ENCODE measurements at places on chromosomes 16 and 17.

DNA sequence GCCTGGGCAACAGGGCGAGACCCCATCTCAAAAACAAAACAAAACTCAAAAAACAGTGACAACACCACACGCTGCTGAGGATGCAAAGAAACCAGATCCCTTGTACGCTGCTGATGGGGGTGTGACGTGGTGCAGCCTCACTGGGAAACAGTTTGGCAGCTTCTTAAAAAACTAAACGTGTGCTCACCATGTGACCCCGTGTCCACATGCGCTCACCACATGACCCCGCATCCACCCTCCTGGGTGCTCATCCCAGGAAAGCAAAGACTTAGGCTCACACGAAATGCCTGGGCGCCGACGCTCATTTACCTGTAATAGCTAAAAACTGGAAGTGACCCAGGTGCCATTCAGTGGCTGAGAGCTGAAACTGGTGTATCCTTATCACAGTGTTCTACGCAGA, 19.9 kb upstream of the RPL13 start:
- no peak for DNase-seq

DNA sequence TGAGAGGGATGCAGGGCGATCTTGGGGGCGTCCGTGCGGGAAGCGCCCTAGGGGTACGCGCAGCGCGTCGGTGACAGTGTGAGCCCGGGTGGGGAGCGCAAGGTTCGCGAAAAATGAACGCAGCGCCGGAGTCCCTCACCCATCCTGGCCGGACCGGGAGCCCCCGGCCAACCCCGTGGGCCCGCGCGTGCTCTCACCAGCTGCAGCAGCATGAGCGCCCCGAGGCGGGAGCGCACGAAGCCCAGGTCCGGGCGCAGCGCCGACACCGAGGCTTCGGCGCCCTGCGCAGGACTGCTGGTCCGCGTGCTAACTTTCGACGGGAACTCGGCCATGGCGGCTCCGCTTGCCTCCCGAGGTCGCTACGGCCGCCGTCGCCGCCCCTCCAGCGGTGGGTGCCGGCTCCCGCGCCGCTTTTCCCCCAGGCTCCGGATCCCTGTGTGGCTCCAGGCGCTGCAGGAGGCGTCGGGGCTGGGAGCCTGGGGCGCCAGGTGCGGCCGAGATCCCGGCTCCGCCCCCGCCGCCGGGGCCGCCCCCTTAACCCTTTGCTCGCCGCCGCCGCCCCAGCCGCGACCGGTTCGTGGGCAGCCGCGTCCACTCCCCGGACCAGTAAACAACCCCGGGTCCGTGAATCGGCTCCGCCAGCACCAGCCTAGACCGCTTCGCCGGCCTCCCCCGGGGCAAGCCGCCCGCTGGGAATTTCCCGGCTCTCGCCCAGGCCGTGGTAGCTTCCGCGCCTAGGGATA, at the start of gene PLLP:
Gene PLLP (minus strand): TSS at position 464 of the 743 bp plus-strand sequence. CDS start 132 bp downstream, at position 332.
- no peak for DNase-seq

DNA sequence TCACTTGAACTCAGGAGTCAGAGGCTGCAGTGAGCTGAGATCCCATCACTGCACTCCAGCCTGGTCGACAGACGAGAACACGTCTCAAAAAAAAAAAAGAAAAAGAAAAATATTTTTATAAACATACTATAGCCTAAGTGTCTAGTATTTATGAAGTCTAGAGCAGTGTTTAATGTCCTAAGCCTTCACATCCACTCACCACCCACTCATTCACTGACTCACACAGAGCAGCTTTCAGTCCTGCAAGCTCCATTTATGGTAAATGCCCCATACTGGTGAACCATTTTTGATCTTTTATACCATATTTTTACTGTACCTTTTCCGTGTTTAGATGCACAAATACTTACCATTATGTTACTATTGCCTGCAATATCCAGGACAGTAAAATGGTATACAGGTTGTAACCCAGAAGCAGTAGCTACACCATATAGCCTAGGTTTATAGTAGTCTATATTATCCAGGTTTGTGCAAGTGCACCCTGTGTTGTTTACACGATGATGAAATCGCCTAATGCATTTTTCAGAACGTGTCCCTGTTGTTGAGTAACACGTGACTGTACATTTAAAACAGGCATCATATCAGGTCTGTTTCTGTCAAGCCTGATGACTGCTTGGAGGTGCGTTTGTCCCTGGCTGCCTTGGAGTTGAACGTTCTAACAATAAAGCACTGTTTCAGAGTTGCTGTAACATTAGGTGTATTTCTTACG, 10.1 kb downstream of the NUDT7 start:
- no peak for DNase-seq

DNA sequence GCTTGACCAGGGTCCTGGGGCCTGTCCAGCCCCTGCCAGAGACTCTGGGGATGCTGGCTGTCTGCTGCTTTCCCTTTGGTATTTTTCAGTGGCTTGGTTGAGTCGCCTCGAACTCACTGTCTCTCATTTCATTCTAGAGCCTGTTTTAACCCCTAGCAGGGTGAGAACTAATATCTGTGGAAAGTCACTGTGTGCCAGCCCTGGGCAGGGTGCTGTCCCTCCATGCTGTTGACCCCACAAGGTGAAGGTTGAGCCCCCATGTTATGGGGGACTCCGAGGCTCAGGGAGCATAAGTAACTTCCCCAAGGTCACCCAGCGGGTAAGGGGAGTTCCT, 33.0 kb downstream of the DCAKD start:
- no peak for DNase-seq

DNA sequence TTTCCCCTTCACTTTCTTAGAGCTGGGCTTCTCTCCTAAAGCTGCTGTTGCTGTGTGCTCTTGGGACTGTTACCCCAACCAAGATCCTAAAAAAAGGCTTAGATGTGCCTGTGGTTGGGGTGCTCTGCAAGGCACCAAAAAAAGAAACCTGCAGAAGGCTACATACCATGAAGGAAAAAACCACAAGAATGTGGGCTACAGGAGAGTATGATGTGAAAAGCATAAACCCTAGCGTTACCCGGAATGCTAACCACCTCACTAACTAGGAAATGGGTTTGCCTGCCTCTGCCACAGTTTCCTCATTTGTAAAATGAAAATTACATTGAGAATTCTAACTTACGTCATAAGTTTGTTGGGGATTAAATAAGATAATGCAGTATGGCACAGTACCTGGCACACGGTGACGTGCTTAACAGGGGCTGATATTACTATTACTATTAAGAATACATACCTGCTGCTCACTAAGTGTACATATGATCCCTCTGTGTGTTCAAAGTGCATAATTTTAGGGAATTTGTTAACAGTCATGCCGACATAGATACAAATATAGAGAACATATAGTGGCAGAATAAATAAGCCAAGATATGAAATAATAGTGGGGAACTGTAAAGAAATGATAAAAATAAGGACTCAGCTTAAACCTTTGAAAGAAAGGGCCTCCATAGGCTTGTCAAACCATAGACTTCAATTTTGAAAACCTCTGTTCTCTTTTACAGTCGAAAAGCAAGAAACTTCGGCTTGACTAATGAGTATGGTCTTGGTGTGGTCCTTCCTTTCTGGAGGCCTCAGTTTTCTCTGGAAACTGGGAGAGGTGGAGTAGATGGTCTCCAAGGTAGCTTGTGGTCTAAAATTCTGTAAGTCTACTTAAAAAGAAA, 177.8 kb upstream of the TBX2 start:
- DNase-seq: no peak

GRCh38 chr17:56441308-56441707, 152.2 kb upstream of the NOG start:
- no peak for DNase-seq

GRCh38 chr17:78572239-78573205, 4.7 kb downstream of the DNAH17 start:
- no peak for DNase-seq

DNA sequence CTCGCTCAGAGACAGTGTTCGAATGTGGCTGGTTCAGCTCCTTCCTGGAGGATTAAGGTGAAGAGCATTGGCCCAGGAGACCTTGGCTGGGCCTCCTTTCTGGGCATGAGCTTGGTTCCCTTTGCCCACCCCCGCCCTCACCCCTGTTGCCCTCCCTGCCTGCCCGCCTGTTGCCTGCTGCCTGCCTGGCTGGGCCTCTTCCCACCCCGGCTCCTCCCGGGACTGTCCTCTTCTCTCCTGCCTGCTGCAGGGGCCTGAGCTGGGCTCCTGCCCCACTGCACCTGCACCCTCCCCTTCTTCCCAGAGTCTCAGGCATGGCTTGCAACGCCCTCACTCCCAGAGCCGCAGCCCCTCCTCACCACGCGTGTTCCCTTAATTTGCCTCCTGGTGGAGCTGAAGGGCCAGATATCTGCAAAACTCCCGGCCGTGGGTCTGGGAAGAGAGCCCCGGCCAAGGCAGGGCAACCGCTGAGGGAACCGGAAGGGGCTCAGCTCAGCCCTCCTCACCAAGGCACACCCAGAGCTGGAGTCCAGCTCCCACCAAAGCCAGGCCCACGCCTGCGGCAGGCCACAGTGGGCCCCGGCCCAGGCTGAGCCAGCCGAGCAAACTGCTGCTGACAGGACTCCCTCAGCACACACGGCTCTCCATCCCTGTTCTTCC, 31.2 kb downstream of the MNT start:
- DNase-seq: no peak

DNA sequence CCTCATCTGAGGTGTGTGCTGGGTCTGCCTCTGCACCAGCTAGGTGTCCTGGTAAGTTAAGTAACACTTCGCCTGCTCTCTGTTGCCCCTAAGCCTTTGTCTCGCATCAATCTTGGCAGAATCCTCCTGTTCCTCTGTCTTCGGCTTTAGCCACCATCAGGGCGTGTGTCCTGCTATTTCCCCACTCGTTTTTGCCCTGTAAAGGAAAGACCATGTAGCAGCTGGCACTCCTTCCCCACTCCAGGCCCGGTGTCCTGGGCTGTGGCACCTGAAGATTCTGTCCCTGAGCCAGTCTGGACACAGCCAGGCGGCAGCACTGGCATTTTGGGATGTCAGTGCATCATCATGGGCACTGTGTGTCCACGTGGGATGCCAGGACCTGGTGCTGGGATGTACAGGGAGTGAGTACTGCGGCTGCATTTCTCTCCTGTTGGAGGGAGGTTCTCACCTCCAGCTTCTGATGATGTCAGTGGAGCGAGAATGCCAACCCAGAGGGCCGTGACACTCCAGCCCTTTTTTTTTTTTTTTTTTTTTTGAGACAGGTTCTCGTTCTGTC, 26.2 kb upstream of the FOXK2 start:
- no peak for DNase-seq

DNA sequence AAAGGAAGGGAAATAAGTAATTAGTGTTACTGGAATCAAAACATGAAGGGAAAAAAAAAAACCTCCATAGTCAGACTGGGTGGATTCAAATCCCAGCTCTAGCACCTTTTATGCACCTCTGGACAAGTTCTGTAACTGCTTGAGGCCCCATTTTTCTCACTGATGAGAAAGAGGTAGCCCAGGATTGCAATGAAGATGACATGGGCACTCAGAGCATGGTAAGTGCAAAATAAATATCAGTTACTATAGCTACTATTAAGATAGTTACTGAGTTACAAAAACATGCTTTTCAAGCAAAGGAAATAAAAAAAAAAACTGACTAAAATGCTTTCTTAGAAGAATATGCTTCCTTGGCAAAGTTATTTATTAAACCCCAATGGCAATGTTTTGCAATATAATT, 58.8 kb downstream of the CEP95 start:
- no peak for DNase-seq

DNA sequence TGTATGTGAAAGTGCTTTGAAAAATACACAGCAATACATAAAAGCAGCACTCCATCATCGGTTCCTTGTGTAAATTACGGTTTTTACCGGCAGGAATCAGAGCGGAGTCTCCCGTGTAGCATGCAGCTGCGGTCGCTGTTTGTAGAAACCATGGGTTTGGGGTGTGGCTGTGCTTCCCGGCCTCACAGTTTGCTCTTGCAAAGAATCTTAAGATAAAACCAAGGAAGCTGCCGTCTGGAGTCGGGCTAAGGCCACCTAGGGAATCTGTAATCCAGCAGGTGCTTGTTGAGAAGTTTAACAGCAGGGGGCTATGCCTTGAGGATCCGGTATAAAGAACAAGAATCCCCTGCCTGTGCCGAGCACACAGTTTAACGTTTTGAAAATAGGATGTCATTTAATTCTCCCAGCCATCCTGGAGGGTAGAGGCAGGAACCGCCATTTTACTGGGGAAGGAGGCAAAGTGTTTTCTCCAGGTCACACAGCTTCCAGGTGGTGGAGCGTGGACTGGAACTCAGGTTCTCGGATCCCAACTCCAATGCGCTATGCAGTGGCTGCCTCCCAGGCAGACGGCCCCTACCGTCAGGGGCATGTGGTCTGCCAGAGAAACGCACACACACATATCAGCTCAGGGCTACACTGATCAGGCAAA, 6.0 kb upstream of the TLCD3A start:
- no peak for DNase-seq

DNA sequence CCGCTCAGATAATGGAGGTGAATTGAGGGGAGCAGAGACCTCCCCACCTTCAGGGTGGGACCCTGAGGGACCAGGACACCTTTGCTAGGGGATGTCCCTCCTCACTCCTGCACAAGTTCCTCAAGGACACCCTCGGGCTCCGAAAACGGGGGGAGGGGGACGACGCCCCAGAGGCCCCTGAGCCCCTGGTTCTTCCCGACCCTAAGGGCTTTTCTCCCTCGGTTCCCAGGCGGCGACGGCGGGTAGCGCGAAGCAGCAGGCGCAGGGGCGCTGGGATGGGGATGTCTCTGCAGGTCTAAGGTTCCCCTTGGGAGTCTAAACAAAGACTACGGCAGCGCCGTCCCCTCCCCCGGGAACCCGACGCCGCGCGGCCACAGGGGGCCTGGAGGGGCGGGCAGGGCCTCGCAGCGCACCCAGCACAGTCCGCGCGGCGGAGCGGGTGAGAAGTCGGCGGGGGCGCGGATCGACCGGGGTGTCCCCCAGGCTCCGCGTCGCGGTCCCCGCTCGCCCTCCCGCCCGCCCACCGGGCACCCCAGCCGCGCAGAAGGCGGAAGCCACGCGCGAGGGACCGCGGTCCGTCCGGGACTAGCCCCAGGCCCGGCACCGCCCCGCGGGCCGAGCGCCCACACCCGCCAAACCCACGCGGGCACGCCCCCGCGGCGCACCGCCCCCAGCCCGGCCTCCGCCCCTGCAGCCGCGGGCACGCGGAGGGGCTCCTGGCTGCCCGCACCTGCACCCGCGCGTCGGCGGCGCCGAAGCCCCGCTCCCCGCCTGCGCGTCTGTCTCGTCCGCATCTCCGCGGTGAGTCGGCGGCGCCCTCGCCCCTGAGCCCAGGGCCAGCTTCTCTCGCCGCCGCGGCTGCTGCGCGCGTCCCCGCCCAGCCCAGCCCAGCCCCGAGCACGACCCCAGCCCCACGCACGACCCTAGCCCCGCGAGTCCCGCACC, 36.7 kb upstream of the NDRG4 start:
- no peak for DNase-seq

DNA sequence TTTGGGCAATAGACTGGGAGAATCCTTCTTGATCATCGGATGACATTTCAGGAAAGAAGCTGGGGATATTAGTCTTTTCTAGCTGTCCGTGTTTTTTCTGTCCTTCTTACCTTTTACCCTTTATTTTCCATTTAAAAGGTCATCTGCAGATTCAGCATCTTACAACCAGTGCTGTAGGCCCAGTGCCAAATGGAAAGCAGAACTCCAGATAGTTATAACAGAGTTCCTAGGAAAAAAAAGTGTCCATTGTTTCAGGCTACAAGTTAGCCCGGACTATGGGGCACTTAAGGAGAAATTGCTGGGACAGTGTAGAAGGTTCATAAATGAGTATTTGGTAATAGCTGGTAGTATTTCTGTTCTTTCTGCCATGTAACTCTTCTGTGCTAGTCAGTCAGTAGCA, 28.4 kb downstream of the LDHD start:
- DNase-seq: no peak
